Caudate nucleus (tissue), 63 donors: ENCODE measurements at places on chromosomes 1 and 21.

- DNase-seq: no peak
Measured at GRCh38 chr1:170284016-170284415, 138.3 kb downstream of the NTMT2 start.

DNA sequence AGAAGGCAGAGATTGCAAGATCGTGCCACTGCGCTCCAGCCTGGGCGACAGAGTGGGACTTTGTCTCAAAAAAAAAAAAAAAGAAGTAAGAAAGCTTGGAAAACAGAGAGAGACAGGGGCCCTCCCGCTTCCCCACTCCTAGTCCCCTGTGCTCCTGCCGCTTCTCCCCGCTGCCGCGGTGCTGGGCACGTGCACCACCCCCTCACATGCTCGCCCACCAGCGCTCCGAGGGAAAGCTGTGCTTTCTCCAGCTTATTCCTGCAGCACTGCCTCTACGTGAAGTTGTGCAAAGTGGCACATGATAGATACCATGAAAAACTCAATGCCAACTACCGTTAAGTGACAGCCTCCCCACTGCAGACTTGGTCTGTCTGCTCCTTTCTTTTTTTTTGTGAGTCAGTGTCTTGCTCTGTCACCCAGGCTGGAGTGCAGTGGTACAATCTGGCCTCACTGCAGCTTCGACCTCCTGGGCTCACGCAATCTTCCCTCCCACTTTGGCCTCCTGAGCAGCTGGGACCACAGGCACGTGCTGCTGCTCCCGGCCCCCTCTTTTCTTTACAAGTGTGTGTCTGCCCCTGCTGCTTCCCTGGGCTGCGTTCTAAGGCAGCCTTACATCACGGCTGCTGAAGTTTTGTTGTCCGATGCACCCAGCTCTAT lies 15.4 kb downstream of the SLX9 start:
- peak; percentile 59 for DNase-seq

DNA sequence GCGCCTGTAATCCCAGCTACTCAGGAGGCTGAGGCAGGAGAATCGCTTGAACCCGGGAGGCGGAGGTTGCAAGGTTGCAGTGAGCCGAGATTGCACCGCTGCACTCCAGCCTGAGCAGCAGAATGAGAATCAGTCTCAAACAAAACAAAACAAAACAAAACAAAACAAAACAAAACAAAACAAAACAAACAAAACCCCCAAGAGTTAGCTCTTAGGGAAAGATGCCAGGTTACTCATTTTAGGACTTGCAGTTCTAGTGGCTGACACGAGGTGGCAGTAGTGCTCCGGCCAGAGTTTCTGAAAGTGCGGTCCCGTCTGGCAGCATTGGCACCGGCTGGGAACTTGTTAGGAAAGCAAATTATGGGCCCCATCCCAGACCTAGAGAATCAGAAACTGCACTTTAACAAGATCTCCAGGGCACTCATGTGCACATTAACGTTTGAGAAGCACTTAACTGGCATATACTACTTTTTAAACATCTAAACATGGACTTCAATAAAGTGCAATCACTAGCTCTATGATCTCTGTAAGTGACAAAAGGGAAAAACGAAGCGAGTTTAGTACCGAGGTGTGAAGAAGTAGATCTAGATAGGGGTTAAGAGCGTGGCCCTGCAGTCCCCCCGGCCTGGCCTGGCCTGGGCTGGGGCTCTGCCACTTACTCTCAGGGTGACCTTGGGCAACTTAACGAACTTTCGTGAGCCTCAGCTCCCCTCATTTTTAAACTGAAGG lies 41.9 kb upstream of the TNFRSF1B start:
- no peak for DNase-seq

- no peak for DNase-seq
Measured at GRCh38 chr1:196438329-196438728, 169.9 kb downstream of the KCNT2 start.

GRCh38 chr1:151945725-151946722 lies 36.7 kb upstream of the THEM4 start:
- no peak for DNase-seq

GRCh38 chr1:99548943-99549605 lies 96.8 kb upstream of the PALMD start:
- DNase-seq: no peak

- no peak for DNase-seq
Measured at GRCh38 chr1:118335331-118335732, 150.3 kb upstream of the SPAG17 start.

DNA sequence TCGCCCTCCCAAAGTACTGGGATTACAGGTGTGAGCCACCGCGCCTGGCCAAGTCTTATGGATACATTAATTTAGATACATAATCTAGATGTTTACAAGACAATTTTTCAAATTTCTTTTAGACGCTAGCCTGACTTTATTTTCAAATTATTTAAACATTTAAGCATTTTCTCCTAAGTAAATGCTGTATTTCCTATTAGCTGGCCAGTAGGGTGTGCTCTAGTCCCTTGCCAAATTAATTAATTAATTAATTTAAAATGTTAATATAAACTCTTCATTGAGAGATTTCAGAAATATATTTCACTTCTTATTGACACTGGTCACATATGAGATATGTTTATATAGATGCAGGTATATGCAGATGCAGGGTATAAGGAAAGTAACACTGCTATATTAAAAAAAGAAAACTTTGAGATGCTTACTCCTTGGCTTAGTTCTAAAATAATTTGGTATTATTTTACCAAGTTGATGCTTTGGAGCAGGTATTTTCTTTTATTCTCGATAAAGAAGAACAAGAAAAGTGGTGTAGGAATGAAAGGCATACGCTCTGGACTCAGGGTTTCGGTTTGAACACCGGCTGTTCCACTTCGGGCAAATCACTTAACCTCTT lies 5.2 kb upstream of the ERRFI1 start:
- no peak for DNase-seq

DNA sequence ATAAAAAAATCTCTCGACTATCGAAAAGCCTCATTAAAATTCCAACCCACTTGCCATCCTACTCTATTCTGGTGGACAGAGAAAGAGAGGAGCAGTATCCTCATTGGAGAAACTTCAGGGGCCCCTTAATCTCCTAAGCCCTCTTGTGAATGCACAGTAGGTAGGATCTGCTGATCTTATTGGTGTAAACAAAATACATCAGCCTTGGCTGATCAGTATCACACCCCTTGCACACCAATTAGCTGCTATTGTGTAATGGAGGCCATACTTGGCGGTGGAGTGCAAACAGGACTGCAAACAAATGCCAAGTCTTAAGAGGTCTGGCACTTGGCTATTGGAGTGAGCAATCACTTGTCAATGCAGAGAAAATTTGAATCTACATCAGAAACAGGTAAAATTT lies 15.7 kb downstream of the VCAM1 start:
- no peak for DNase-seq

GRCh38 chr1:192506741-192507155 lies 68.8 kb upstream of the RGS1 start:
- DNase-seq: no peak

DNA sequence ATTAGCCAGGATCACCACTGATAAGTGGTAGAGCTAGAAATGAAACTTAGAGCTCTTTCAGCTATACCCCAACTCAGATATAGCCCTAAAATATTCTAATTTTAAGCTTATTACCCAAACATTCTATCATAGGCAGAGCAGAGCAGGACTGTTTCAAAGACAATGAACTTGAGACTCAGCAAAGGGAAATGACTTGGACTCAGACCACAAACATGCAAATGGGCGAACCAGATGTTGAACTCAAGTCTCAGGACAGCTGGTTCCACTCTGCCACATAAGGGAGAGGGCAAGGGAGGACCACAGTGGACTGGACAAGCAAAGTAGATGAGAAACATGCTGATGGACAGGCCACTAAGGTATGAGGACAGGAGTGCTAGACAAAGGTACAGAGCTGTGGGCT lies 315.3 kb downstream of the OMA1 start:
- DNase-seq: no peak

- no peak for DNase-seq
Measured at GRCh38 chr1:111101854-111102642, 37.8 kb downstream of the DRAM2 start.

GRCh38 chr1:66365635-66366034 lies 168.3 kb upstream of the SGIP1 start:
- DNase-seq: no peak

DNA sequence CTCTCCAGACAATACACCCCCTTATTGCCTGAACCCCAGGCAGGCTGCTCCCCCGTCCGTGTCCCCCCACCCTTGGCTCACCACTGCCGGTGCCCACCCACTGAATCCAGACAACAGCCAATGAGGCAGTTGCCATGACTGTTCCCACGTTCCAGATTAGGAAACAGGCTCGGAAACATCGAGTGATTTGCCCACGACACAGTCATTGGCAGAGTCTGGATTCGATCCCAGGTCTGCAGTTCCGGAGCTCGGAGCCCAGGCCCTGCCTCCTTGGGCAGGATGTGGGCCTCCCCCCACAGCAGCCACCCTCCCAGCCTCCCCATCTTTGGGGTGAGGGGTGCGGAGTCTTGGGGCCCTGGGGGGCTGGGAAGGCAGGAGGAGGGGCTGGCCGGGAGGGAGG lies 20.3 kb upstream of the CLSTN1 start:
- DNase-seq: peak; percentile 61

DNA sequence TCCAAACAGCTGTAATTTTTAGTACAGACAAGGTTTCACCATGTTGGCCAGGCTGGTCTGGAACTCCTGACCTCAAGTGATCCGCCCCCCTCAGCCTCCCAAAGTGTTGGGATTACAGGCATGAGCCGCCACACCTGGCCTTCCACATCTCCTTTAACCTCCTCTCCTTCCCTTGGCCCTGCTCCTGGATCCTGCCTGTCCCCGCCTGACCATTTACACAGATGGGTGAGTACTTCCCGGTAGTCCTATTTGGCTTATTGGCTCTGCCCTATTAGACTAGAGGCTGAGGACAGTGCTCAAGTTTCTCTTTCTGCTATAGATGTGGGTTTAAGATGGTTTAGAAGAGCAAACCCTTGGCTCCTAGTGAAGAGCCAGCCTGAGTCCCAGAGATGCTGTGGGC lies 7.1 kb downstream of the PTPN7 start:
- no peak for DNase-seq

GRCh38 chr21:45887788-45888187 lies 93.8 kb upstream of the COL6A1 start:
- DNase-seq: no peak

DNA sequence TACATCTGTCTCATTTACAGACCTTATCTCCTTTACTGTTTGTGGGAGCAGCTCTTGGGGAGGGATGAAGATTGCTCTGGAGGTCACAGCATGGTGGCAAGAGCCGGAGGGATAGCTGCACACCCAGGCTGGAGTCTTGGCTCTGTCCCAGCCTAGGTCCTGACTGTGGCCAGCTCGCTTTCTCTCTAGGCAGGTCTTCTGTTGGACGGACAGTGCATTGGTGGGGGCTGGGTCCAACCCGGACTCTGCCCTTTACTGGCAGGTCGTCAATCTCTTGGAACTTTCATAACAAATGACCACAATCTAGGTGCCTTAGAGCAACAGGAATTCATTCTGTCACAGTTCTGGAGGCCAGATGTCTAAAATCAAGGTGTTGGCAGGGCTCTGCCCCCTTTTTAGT lies 319.8 kb upstream of the C1orf174 start:
- DNase-seq: no peak

DNA sequence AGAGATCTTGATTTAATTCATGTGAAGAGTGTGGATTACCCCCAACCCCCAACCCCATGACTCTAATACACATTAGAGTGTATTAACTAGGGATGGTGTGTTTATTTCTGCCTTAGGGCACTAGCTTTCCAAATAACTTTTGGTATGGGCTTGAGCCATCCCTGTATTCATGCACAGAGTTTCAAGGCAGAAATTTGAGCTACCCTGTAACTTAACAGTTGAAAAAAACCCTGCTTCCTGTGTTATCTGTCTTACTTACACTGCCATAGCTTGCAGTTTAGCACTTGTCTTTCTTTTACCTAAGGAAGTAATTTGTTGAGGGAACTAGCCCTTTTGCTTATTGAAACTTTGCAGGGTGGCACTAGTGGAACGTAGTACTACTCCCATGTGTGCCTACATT lies 6.3 kb downstream of the SRSF11 start:
- DNase-seq: no peak
